ENCODE measurements at places on chromosomes 2 and 18. TPM values are rescaled to one million over a fixed set of nuclear protein-coding genes. Genes with fewer than 3 reads are reported as not detected.

DNA sequence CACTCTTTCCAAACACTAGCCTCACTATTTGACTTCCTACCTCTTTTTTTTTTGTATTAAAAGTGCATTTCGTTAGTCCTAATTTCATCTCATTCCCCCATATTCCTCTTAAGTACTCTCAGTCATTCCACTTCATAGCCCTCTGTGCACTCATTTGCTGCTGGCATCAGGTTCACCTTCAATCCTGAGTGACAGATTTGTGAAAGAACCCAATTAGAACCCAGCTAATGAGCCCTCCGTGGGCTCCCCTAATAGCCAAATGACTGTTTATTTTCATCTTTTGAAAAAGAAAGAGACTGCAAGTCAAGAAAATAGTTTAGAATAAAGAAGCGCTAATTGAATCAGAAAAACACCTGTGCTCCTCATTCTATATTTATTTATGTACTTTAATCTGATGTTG lies 512.1 kb upstream of the LRATD1 start:
- no peaks in the 10 kb centered on the region for H3K4me1 ChIP-seq
- no peak overlapping the region for H3K27ac ChIP-seq
- H3K27me3 ChIP-seq = no peaks in the 10 kb centered on the region
- no peaks in the 10 kb centered on the region for H3K36me3 ChIP-seq

GRCh38 chr18:6222271-6222670 lies 192.4 kb downstream of the L3MBTL4 start:
- no peak for DNase-seq
- H3K27me3 ChIP-seq = no peaks in the 10 kb centered on the region
- no peak overlapping the region for H3K27ac ChIP-seq
- no peaks in the 10 kb centered on the region for H3K36me3 ChIP-seq
- no peaks in the 10 kb centered on the region for H3K4me1 ChIP-seq
- H3K4me3 ChIP-seq = no peak overlapping the region

DNA sequence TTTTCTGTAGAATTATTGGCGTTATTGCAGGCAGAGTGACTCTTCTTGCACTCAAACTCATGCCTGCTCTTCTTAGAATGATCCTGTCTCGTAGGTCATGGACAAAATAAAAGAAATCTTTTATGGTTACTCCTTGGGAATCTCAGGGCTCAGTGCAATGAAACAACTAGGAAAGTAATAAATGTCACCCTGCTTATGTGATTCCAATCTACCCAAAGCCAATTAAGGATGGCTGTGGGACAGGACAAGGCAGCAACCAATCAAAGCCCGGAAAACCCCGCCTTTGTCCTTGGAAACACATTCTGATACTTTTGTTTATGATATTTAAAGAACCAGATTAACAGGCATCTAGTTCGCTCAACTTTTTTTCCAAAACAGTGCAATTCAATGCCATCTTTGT lies 53.0 kb downstream of the GRB14 start:
- no peaks in the 10 kb centered on the region for H3K36me3 ChIP-seq
- no peaks in the 10 kb centered on the region for H3K27me3 ChIP-seq
- no peak overlapping the region for H3K27ac ChIP-seq
- H3K4me1 ChIP-seq = no peaks in the 10 kb centered on the region
- DNase-seq = no peak
- H3K4me3 ChIP-seq = no peak overlapping the region

GRCh38 chr2:233400961-233401360 lies 46.7 kb downstream of the DGKD start:
- H3K27me3 ChIP-seq = no peaks in the 10 kb centered on the region
- H3K4me3 ChIP-seq = no peak overlapping the region
- H3K36me3 ChIP-seq = peaks cover 4% of the 10 kb centered on the region
- H3K4me1 ChIP-seq = peaks cover 23% of the 10 kb centered on the region
- peak overlapping the region; percentile 32 for H3K27ac ChIP-seq
- no peak for DNase-seq

GRCh38 chr18:58534535-58535301 lies 94.2 kb downstream of the ALPK2 start:
- H3K27ac ChIP-seq = no peak overlapping the region
- no peaks in the 10 kb centered on the region for H3K4me1 ChIP-seq
- DNase-seq = no peak

GRCh38 chr18:8990276-8991031 lies 112.0 kb upstream of the NDUFV2 start:
- no peak overlapping the region for H3K4me3 ChIP-seq
- H3K4me1 ChIP-seq = peaks cover 2% of the 10 kb centered on the region
- no peak for DNase-seq
- no peak overlapping the region for H3K27ac ChIP-seq
- H3K27me3 ChIP-seq = no peaks in the 10 kb centered on the region

DNA sequence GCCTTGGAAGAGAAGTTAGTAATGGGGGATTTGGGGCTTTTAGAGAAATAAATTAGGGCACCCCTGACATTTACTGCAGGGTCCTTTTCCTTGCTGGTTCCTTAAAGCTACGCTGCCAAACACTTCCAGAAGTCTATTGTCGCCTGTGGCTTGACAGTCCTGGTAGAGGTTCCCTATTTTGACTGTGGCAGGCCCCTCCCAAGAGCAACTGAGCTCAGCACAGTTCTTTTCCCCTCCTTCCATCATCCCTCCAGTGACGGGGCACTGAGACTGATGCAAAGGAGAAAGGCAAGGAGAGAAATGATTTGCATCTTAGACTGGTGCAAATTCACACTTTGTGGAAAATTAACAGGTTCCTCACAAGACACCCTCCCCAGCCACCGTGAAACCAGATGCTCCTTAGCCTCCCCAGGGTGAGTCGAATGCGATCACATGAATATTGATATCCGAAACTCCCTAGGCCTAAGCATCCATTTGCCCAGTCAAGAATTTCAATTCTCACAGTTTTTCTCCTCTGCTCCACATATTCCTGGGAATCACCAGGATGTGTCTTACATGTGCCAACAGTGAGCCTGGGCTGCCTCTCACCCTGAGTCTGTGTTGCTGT lies 45.4 kb downstream of the RABL2A start:
- H3K27ac ChIP-seq = no peak overlapping the region
- H3K4me3 ChIP-seq = no peak overlapping the region
- no peaks in the 10 kb centered on the region for H3K36me3 ChIP-seq

DNA sequence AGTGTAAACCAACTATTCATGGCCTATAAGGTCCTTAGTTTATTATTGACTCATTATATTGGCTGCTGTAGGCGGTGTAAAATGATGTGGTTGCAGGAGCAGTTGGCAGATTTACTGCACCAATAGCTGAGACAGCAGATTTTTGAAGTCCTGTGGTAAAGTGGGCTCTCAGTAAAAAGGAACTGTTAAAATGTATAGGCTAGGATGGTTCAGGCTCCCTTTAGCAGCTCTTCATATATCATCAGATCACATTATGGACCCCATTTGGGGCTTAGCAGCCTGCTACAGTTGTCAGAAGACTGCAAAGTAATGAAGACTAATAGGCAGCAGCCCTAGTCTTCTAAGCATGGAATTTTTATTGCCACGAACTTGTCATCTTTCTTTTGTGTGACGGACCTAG lies 27.8 kb downstream of the MTX2 start:
- no peaks in the 10 kb centered on the region for H3K36me3 ChIP-seq
- H3K27me3 ChIP-seq = no peaks in the 10 kb centered on the region
- H3K27ac ChIP-seq = no peak overlapping the region
- no peak overlapping the region for H3K4me3 ChIP-seq
- no peaks in the 10 kb centered on the region for H3K4me1 ChIP-seq

DNA sequence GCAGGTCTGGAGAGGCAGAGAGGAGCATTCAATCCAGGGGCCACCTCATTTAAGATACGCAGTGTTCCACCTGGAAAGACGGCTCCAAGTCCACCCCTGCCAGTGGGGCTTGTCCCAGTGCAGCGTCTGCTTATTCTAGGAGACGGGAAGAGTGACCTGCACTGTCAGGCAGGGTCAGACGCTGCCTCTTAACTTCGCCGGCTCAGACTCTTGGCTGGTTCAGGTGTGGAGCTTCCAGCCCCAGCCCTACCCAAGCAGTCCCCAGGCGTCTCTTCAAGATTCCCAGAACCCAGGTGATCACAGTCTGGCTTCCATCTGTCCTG lies 208.5 kb downstream of the TFCP2L1 start:
- no peaks in the 10 kb centered on the region for H3K36me3 ChIP-seq
- H3K4me1 ChIP-seq = no peaks in the 10 kb centered on the region
- DNase-seq = no peak

DNA sequence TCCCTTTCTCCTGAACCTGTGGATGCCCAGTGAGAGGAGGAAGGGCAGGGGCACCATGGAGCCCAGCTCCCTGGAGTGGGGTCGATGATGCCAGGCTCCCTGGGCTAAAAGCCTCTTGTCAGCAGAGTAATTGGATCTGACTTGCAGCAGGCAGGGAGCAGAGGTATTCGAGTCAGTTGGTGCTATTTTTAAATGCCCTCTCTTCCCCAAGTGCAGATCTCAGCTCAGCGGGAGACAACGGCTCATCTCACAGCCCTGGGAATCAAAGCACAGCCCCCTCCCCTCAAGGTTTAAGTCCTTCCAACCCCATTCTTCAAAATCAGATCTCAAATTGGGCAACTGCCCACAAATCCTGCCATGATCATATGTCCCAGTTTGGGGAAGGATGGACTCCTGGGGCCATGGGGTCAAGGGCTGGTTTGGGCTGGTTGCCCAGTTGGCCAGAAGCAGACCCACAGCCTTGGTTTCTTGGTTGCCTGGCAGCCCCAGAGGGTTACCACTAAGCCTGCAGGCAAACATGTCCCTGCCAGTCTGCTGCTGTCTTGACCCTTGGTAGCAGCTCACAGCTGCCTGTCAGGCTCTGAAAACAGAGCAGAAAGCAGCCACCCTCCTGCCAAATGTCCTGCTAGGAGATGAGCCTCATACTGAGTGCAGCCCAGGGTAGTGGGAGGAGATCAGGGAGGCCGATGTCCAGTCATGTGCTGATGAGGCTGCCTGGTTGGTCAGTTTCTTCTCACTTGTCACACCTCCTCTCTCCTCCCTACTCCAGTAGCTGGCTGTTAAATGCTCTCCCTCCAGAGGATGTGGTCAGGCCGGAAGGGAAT lies 244.9 kb downstream of the LOXHD1 start:
- H3K4me3 ChIP-seq = no peak overlapping the region
- no peaks in the 10 kb centered on the region for H3K4me1 ChIP-seq

DNA sequence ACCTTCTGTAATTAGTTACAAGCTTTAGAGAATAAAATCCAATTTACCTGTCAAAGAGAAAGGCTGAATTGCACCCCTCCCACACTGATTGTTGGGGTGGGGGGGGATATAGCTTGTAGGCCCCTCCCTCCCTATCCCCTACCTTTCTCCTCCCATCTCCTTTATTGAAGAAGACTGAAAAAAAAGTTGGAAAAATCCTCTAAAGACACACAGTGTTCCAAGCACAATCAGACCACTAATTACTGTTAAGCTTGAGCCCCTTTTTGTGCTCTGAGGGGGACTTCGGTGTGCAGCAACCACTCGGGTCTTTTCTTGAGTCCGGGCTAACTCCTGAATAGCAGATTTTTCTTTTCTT lies 43.0 kb upstream of the FZD5 start:
- no peak overlapping the region for H3K27ac ChIP-seq
- H3K4me3 ChIP-seq = no peak overlapping the region
- no peaks in the 10 kb centered on the region for H3K4me1 ChIP-seq
- no peak for DNase-seq
- no peaks in the 10 kb centered on the region for H3K27me3 ChIP-seq

GRCh38 chr18:33577685-33578517 lies at the start of gene ASXL3:
Gene ASXL3 (plus strand): TSS chr18:33578219. CDS start chr18:33578632, 413 bp downstream.
- no peak for DNase-seq
- H3K27ac ChIP-seq = peak within 1 kb of the TSS; percentile 21
- no peaks in the 10 kb centered on the region for H3K36me3 ChIP-seq

- H3K4me3 ChIP-seq = no peak overlapping the region
- peaks cover 10% of the 10 kb centered on the region for H3K4me1 ChIP-seq
- H3K27me3 ChIP-seq = no peaks in the 10 kb centered on the region
Observed at GRCh38 chr2:39913648-39914461, 134.8 kb upstream of the THUMPD2 start.

Gene CYP27C1
- total RNA-seq = 0.05 TPM

Gene RETREG2
- 33.6 TPM for total RNA-seq

Gene TSPYL6
- total RNA-seq = not detected

Gene KCNIP3
- total RNA-seq = 21.4 TPM

All from thymus (tissue), 14 donors.